ENCODE measurements at places on chromosomes 3 and 15.

GRCh38 chr3:78659386-78659987, 1108.3 kb downstream of the ROBO1 start:
- peak; percentile 48 for DNase-seq

GRCh38 chr3:14568269-14568668, 28.1 kb upstream of the GRIP2 start:
- DNase-seq, result no peak

DNA sequence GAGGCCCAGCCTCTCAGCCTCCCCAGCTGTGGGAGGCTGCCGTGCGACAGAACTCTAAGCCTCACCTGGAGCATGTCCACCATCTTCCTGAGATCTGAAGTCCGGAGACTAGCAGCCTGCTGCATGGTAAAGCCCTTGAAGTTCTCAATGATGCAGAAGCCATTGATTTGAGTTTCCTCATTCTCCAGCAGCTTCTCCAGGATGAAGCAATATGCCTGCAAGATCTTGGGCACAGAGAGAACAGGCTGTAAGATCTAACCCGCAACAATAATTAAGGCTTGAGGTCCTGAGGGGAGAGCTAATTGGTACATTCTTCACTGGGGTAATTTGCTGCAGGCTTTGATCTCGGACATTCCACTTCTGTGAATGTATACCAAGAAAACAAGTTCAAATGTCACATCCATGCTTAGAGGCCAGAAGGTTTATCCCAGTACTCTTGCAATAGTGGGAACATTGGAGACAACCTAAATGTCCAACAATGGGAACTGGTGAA, 9.7 kb downstream of the RLBP1 start:
- no peak for DNase-seq

DNA sequence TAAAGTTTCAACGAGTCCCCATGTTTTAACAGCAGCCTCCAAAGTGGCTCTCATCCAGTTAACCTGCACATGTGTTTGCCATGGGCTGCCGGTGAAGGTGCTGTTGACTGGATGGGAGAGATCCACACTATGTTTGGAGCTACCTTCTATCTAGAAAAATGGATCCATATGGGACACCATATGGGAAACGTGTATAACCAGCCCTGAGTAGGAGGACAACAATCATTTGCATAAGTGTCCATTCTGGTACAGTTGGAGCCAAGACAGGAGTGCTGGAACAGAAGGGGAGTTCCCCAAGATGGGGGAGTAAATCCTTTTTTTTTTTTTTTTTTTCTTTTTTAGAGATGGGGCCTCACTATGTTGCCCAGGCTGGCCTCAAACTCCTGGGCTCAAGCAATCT, 36.6 kb downstream of the MKRN2 start:
- DNase-seq, result no peak

GRCh38 chr3:791442-791841, 301.4 kb upstream of the CNTN6 start:
- no peak for DNase-seq

- no peak for DNase-seq
Observed at GRCh38 chr3:52183786-52184445, 14.0 kb upstream of the ALAS1 start.

DNA sequence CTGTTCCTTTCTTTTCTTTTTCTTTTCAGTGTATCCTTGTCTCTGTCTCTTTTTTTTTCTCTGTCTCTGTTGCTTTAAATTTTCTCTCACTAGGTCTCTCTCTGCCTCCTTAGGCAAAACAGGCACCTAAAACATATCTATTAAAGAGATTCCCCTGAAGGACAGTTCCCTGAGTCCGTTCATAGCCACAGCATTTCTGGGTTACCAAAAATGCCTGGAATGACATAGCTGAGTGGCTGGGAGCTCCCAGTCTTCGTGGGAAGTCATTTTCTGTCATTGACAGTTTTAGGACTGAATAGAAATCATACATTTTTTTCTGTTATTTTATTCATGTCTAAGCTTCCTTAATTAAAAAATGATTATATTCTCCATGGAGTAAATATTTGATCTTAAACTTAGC, 323.8 kb upstream of the AZI2 start:
- no peak for DNase-seq

DNA sequence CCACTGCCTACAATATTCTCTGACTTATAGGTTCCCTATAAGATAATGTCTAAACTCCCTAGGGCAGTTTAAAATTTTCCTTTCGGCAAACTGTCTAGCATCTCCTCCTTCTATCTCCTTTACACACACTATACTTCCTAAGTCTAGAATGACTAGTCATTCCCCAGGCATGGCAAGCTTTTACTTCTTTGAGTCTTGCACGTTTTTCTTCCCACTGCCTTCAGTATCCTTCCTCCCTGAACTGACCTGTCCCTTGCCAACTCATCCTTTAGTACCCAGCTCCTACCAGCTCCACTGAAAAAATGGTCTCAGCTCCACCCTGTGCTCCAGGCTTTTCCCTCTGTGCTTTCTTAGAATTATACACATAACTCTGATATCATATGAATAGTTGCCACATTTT, 93.8 kb upstream of the KBTBD8 start:
- DNase-seq, result no peak
